ENCODE measurements at places on chromosomes 13 and 19. TPM values are rescaled to one million over a fixed set of nuclear protein-coding genes. Genes with fewer than 3 reads are reported as not detected.
A peak's percentile ranks its signal among the peaks of the same experiment; 100 is the strongest.

Gene NLRP7
- 0.98 TPM for total RNA-seq

Gene SMIM44
- not detected for total RNA-seq

DNA sequence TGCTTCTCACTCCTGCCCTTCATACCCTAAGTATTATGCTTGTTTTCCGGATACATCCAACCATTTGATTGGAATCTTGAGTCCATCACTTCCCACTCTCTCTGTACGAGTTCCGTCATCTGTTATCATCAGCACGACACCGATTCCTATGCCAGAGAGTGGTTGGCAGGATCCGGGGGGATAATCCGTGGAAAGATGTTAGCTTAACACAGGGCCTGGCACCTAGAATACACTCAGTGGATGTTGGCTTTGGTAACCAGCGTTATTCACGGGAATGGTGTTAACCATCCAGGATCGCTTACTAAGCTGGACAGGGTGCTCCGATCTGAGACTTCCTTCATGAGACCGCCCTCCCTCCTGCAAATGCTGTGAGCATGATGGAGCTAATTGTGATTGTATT is 12.4 kb downstream of the VSTM2B start:
- H3K36me3 ChIP-seq = no peaks in the 10 kb centered on the region
- H3K27me3 ChIP-seq = peaks cover 39% of the 10 kb centered on the region
- H3K4me1 ChIP-seq = no peaks in the 10 kb centered on the region
- no peak for DNase-seq
- H3K4me3 ChIP-seq = no peak overlapping the region

DNA sequence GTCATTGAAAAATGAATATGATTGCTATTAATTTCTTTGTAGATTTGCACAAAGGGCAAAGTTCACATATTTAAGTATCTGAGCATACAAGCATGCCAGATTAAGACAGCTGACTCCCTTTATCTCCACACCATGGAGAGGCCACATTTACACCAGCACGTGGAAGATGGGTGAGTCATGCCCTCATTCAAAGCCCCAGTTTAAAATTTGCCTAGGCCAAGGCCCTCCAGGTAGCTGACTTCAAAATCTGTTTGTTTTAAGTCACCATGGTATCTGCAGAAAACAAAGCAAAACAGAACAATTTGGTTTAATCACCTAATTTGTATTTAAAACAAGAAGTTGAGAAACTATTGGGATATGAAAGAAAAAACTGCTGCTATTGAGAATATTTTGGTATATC is 109.2 kb downstream of the ESD start:
- DNase-seq = no peak
- peaks cover 45% of the 10 kb centered on the region for H3K4me1 ChIP-seq
- H3K36me3 ChIP-seq = peaks cover 6% of the 10 kb centered on the region
- H3K27me3 ChIP-seq = no peaks in the 10 kb centered on the region

GRCh38 chr13:63167699-63168337 is 1752.2 kb upstream of the PCDH20 start:
- no peaks in the 10 kb centered on the region for H3K36me3 ChIP-seq
- H3K27ac ChIP-seq = peak overlapping the region; percentile 50
- DNase-seq = no peak
- peaks cover 6% of the 10 kb centered on the region for H3K4me1 ChIP-seq

All from type B pancreatic cell (in vitro differentiated cells).